ENCODE measurements at places on chromosomes 1 and 21. TPM values are rescaled to one million over a fixed set of nuclear protein-coding genes. Genes with fewer than 3 reads are reported as not detected.

DNA sequence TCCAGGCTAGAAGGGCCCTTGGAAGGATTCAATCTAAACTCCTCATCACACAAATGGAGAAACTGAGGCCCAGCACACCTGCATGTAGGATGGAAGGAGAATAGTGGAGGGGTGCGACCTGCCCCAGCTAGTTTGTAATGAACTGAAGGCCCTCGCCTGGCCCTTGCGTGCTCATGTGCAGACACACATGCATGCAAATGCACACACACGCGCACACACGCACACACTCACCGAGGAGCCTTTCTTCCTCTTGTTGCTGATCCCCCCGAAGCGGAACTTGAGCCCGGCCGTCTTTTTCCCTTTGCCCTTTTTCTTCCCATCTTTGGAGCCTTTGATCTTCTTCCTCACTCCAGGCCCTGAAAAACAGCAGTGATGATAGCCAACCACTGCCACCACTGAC is 27.9 kb downstream of the CHD5 start:
- no peak for DNase-seq

- no peak for DNase-seq
Observed at GRCh38 chr1:194055536-194055935, 869.1 kb upstream of the B3GALT2 start.

Gene PAQR6
- 11.5 TPM for total RNA-seq

Gene TNFSF4
- total RNA-seq, result 0.21 TPM

Gene LCA5L
- total RNA-seq, result 0.17 TPM
